Left ventricle myocardium inferior (tissue), 1 donor: ENCODE measurements at places on chromosomes 6 and 20. TPM values are rescaled to one million over a fixed set of nuclear protein-coding genes. Genes with fewer than 3 reads are reported as not detected.
A peak's percentile ranks its signal among the peaks of the same experiment; 100 is the strongest.

GRCh38 chr20:31833130-31833930, 12.1 kb downstream of the FOXS1 start:
- peak; percentile 65 for DNase-seq

The KHDC1L gene
- not detected for total RNA-seq

The NRN1 gene
- 8.8 TPM for total RNA-seq

The ARFGEF3 gene
- 2.0 TPM for total RNA-seq
